ENCODE measurements at places on chromosomes 16 and 17.

DNA sequence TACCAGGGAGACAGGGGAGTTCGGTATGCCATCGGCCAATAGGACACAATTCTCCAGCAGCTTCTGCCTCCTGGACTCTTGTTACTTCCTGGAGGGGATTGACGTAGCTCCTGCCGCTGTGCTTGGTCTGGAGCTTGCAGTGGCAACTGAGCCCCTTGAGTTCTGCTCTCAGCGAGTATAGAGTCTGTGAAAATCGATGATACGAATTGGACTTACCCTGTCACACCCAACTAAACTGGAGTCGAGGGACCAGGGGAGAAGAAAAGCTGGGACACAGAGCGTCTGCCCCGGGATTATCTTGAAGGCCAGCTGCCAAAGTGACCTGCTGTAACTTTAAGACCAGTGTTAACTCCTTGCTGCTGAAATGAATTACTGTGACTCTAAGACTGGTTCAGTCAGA, 22.2 kb downstream of the SEC14L1 start:
- DNase-seq: no peak

- DNase-seq: no peak
Measured at GRCh38 chr16:51734220-51734619, 583.1 kb upstream of the SALL1 start.

GRCh38 chr16:31535737-31536136, 8.0 kb downstream of the AHSP start:
- DNase-seq: no peak

GRCh38 chr16:81384006-81384405, 60.6 kb upstream of the CMIP start:
- DNase-seq: peak; percentile 71

- DNase-seq: no peak
Measured at GRCh38 chr16:10865991-10866966, 10.7 kb upstream of the CIITA start.
